ENCODE measurements at places on chromosomes 4 and X.

GRCh38 chrX:53479301-53479700, 45.1 kb upstream of the HSD17B10 start:
- DNase-seq: no peak

DNA sequence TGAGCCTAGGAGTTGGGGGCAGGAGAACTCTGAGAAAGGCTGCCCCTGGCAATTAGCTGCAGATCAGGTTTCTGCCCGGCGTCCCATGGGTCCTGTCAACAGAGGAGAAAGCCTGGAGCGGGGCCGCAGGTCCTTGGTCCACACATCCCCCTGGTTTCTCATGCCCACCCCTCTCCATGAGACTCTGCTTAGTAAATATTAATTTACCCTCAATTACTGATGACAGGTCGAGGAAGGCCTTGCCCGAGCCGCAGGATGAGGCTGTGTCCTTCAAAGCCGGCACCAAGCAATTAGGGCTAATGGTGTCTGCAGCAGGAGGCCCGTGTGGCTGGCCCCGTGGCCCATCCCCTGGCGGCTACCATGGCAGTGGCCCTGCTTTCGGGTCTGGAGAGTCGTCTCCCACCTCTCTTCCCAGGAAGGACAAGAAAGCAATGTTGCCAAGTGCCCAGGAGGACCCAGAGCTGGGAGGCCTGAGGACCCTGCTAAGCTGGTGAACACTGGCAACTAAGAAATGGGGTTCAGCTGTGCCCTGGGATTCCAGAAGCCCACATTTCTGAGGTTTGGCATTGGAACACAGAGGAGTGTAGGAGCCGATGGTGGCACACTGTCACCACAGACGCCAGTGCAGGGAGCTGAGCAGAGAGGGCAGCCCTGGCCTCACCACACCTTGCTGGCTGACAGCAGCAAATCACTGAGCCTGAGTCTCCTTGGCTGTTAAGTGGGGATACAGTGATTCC, 114.6 kb downstream of the CPZ start:
- DNase-seq: no peak

DNA sequence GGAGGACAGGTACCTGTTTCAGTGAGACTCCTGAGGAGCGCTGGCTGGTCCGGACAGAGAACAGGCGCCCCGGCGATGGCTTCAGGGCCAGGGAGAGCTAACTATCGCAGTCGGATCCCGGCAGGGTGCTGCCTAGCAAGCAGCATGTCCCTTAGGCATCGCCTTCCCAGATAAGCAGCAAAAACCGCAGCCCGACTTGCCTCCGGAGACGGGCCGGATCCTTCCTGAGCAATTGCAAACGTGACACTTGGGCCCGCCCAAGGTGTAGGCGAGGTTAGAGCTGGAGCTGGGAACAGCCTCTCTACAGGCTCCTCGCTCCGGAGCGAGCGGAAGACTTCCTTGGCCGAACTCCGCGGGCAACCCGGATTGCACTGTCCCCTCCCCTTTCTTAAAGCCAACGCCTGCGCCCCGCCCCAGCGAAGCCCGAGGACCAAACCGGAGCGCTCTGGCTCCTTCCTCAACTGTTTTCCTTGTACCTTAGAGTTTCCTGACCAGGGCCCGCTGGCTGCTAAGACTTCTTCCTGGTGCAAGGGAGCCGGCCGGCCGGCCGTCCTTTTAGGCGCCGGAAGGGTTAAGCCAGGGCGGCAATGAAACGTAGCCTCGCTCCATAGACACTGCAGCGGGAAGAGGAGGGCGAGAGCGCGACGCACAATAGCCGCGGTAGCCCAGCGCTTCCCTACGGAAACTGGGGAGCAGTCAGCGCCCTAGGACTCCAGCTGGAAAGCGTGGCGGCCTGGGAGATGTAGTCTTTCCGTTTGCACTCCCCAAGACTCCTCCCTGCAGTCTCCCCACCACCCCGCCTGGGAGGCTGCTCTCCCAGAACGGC, at the start of gene OPHN1:
TSS of gene OPHN1 (minus strand) at position 341 of the 826 bp plus-strand sequence. CDS start 475 bp downstream, outside the sequence.
- peak; percentile 22 for DNase-seq

GRCh38 chr4:107444-108429, 16.6 kb upstream of the ZNF718 start:
- DNase-seq: no peak

GRCh38 chr4:145451895-145452294, 29.8 kb upstream of the SMAD1 start:
- DNase-seq: no peak
